ENCODE measurements at places on chromosomes 2 and 18. TPM values are rescaled to one million over a fixed set of nuclear protein-coding genes. Genes with fewer than 3 reads are reported as not detected.

DNA sequence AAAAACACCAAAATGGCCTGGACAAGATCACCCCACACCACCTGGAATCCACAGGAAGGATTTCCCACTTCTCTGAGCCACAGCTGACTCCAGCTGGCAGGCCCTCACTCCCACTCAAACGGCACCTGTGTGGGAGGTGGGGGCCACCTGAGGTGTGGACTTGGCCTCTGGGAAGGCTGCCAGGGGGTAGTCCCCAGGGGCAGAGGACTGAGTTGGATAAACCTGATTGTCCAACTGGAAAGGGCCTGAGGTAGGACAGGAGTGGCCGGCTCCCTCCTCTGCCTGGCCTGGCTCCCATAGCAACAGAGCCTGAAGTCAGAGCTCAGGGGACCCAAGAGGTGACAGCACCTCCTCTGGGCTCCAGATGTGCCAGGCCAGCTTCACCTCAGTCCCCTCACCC lies 300.2 kb downstream of the CELF4 start:
- H3K36me3 ChIP-seq = no peaks in the 10 kb centered on the region
- H3K4me1 ChIP-seq = no peaks in the 10 kb centered on the region
- H3K27ac ChIP-seq = no peak overlapping the region
- peaks cover 2% of the 10 kb centered on the region for H3K27me3 ChIP-seq

GRCh38 chr2:133175926-133176325 lies 392.3 kb downstream of the NCKAP5 start:
- no peak overlapping the region for H3K27ac ChIP-seq
- H3K36me3 ChIP-seq = no peaks in the 10 kb centered on the region
- H3K4me3 ChIP-seq = no peak overlapping the region
- no peak for DNase-seq
- no peaks in the 10 kb centered on the region for H3K27me3 ChIP-seq
- peaks cover 10% of the 10 kb centered on the region for H3K4me1 ChIP-seq

GRCh38 chr2:26196683-26197418 lies 24.0 kb downstream of the GAREM2 start:
- H3K4me3 ChIP-seq = no peak overlapping the region
- H3K27ac ChIP-seq = no peak overlapping the region
- no peak for DNase-seq
- H3K27me3 ChIP-seq = no peaks in the 10 kb centered on the region
- peaks cover 43% of the 10 kb centered on the region for H3K36me3 ChIP-seq

DNA sequence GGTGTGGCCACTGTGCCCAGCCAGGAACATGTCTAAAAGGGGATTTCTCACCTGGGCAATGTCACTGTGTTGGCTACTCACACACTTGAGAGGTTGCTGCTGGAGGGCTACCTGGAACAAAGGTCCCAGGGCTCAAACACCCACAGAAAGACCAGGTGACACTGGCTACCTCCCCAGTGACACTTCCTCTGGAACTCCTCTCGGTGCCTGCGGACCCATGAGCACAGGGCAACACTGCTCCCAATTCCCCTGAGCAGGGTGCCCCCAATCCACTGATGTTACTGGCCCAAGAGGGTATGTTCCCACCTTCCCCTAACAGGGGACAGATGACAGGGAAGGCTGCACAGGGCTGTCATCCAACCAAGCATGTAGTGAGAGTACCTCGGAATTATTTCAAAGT lies 5.8 kb downstream of the NPPC start:
- no peaks in the 10 kb centered on the region for H3K36me3 ChIP-seq
- no peak overlapping the region for H3K27ac ChIP-seq
- H3K4me1 ChIP-seq = no peaks in the 10 kb centered on the region
- H3K27me3 ChIP-seq = peaks cover 43% of the 10 kb centered on the region
- DNase-seq = no peak
- H3K4me3 ChIP-seq = no peak overlapping the region

- H3K27me3 ChIP-seq = no peaks in the 10 kb centered on the region
- DNase-seq = no peak
- no peak overlapping the region for H3K27ac ChIP-seq
Observed at GRCh38 chr2:8216397-8216796, 465.5 kb upstream of the ID2 start.

GRCh38 chr2:34729845-34730244 lies 1130.7 kb upstream of the FAM98A start:
- H3K36me3 ChIP-seq = no peaks in the 10 kb centered on the region
- no peak overlapping the region for H3K27ac ChIP-seq
- no peak overlapping the region for H3K4me3 ChIP-seq
- no peaks in the 10 kb centered on the region for H3K4me1 ChIP-seq

DNA sequence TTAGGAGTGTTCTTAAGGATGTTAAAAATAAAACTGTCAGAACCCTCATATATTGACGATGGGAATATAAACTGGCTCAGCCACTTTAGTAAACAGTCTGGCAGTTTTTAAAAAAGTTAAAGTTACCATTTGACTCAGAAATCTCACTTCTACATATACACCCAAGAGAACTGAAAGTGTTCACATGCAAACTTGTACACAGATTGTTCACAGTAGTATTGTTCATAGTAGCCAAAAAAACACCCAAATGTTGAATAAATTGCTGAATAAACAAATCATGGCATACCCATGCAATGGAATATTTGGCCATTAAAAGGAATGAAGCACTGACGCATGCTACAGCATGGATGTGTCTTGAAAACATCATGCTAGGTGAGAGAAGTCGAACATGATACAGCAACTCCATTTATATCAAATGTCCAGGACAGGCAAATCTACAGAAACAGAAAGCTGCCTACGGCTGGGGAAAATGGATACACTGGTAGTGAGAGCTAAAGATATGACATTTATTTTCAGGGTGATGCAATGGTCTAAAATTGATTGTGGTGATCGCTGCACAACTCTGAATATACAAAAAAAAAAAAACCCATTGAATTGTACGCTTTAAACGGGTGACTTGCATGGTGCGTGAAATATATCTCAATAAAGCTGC lies 10.1 kb downstream of the RPL31 start:
- no peaks in the 10 kb centered on the region for H3K27me3 ChIP-seq
- peak; percentile 11 for DNase-seq
- H3K4me1 ChIP-seq = 0 out of 2 replicates have a peak, but pooled peaks cover 2% of the 10 kb centered on the region

GRCh38 chr2:61888267-61889055 lies at the start of gene CCT4:
CCT4 (minus strand) TSS chr2:61888656; CDS start chr2:61888507, 149 bp downstream.
- H3K4me1 ChIP-seq = peaks cover 3% of the 10 kb centered on the region
- peaks cover 4% of the 10 kb centered on the region for H3K36me3 ChIP-seq
- H3K27ac ChIP-seq = peak within 1 kb of the TSS; percentile 91
- no peaks in the 10 kb centered on the region for H3K27me3 ChIP-seq

- H3K4me3 ChIP-seq = no peak overlapping the region
- H3K27ac ChIP-seq = no peak overlapping the region
- peaks cover 13% of the 10 kb centered on the region for H3K27me3 ChIP-seq
- H3K4me1 ChIP-seq = no peaks in the 10 kb centered on the region
Observed at GRCh38 chr18:31680831-31681568, 3.4 kb downstream of the B4GALT6 start.

DNA sequence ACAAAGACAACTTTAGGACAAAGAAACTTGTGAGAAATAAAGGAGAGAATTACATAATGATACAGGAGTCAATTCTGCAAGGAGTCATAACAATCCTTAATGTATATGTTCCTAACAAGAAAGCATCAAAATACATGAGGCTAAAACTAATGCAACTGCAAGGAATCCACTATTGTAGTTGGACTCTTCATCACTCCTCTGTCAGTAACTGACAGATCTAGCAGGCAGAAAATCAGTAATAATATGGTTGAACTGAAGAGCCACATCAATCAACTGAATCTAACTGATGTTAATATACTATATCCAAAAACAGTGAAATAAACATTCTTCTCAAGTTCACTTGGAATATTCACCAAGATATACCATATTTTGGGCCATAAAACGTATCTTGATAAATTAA lies 1806.4 kb upstream of the CELF4 start:
- H3K27me3 ChIP-seq = no peaks in the 10 kb centered on the region
- no peak for DNase-seq
- H3K36me3 ChIP-seq = no peaks in the 10 kb centered on the region
- no peak overlapping the region for H3K27ac ChIP-seq
- no peaks in the 10 kb centered on the region for H3K4me1 ChIP-seq
- no peak overlapping the region for H3K4me3 ChIP-seq

- H3K4me1 ChIP-seq = no peaks in the 10 kb centered on the region
- no peak overlapping the region for H3K4me3 ChIP-seq
- no peak overlapping the region for H3K27ac ChIP-seq
- DNase-seq = no peak
- peaks cover 2% of the 10 kb centered on the region for H3K27me3 ChIP-seq
Observed at GRCh38 chr2:168449419-168449818, 6.7 kb upstream of the CERS6 start.

DNA sequence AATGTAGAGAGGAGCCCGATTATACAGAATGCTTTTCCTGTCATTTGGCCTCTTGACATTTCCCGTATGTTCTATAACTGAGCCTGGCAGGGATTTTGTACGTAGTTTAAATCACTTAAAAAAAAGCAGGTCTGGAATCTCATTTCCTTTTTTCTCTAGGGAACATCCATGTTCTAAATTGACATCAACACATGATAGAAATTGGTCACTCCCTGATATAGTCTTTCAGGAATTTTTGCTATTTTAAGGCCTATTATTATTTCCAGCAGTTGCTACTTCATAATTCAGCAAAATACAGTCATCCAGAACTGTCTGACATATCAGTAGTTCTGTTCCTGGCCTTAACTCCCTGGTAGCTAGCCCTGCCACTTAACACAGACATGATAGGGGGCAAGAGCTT lies 565.7 kb upstream of the ZEB2 start:
- H3K4me3 ChIP-seq = no peak overlapping the region
- H3K27me3 ChIP-seq = no peaks in the 10 kb centered on the region
- H3K27ac ChIP-seq = no peak overlapping the region

DNA sequence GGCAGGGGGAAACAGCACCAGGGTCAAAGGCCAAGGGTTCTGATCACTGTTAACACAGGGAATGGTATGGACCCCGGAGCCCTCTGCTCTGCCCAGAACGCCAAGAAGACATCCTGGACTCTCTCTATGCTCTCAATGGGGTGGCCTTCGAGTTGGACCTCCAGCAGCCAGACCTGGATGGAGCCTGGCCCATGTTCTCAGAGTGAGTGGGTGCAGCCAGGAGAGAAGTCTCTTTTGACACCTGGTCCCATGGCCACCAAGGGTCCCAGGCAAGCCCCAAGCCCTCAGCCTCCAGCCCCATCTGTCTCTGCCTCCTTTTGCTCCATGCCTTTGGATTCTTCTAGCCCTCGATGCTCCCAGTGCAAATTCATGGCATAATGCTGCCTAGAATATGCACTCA lies 4.1 kb downstream of the RUFY4 start:
- no peaks in the 10 kb centered on the region for H3K4me1 ChIP-seq
- no peak for DNase-seq
- H3K27ac ChIP-seq = no peak overlapping the region
- no peak overlapping the region for H3K4me3 ChIP-seq
- H3K36me3 ChIP-seq = no peaks in the 10 kb centered on the region

GRCh38 chr18:63869851-63870250 lies 17.7 kb upstream of the SERPINB2 start:
- peak; percentile 45 for DNase-seq
- peak overlapping the region; percentile 42 for H3K27ac ChIP-seq

DNA sequence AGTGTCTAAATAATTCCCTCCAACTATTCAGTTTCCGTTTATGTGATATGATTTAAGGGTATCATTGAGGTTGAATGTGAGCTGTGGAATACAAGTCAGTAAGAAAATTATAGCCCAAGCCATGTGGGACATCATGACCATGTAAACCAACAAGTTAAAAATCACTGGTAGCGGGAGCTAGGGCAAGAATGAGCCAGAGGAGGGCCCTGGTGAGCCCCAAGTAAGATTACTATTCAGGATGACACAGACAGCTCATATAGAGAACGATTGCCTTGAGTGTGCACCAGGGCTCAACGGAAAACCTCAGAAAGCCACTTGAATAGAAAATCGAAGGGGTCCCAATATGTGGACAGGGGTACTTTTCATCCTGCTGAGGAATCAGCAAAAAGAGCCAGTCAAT lies 87.8 kb upstream of the RBMS1 start:
- H3K4me3 ChIP-seq = no peak overlapping the region
- H3K27ac ChIP-seq = no peak overlapping the region
- DNase-seq = no peak
- no peaks in the 10 kb centered on the region for H3K36me3 ChIP-seq
- no peaks in the 10 kb centered on the region for H3K27me3 ChIP-seq

DNA sequence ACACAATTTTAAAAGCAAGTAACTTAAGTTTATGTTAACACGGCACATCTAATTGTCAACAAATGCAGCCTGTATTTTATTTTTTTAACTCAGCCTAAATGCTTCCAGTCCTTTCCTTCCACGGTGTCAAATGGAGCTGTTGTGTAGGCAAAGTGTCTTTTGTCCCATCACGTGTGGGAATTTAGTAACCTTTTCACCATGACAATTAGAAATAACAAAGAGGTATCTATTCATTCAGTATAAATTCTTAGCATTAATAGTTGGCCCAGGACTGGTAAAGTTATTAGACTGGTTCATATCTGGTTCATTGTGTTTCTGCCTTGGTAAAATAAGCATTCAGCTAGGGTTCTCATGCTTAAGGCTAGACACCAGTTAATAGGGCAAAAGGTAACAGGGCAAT lies 47.9 kb downstream of the FRZB start:
- H3K36me3 ChIP-seq = no peaks in the 10 kb centered on the region
- H3K4me3 ChIP-seq = no peak overlapping the region
- peaks cover 8% of the 10 kb centered on the region for H3K27me3 ChIP-seq
- H3K27ac ChIP-seq = no peak overlapping the region
- DNase-seq = no peak

GRCh38 chr2:173708806-173709205 lies 256.4 kb downstream of the SP3 start:
- no peaks in the 10 kb centered on the region for H3K4me1 ChIP-seq
- DNase-seq = peak; percentile 1
- peaks cover 6% of the 10 kb centered on the region for H3K27me3 ChIP-seq
- H3K27ac ChIP-seq = no peak overlapping the region
- no peaks in the 10 kb centered on the region for H3K36me3 ChIP-seq

GRCh38 chr2:156170929-156171328 lies 161.6 kb downstream of the NR4A2 start:
- no peaks in the 10 kb centered on the region for H3K36me3 ChIP-seq
- H3K27ac ChIP-seq = no peak overlapping the region
- no peaks in the 10 kb centered on the region for H3K27me3 ChIP-seq

GRCh38 chr2:9952856-9953503 lies 1.5 kb downstream of the GRHL1 start:
- H3K4me1 ChIP-seq = peaks cover 3% of the 10 kb centered on the region
- peaks cover 14% of the 10 kb centered on the region for H3K27me3 ChIP-seq
- H3K36me3 ChIP-seq = no peaks in the 10 kb centered on the region
- DNase-seq = no peak
- H3K27ac ChIP-seq = no peak overlapping the region
- H3K4me3 ChIP-seq = no peak overlapping the region

- H3K27me3 ChIP-seq = no peaks in the 10 kb centered on the region
- DNase-seq = no peak
- no peak overlapping the region for H3K4me3 ChIP-seq
- H3K27ac ChIP-seq = no peak overlapping the region
- no peaks in the 10 kb centered on the region for H3K4me1 ChIP-seq
Observed at GRCh38 chr2:163123526-163123925, 285.0 kb upstream of the KCNH7 start.

- no peaks in the 10 kb centered on the region for H3K36me3 ChIP-seq
- H3K27ac ChIP-seq = no peak overlapping the region
- no peak overlapping the region for H3K4me3 ChIP-seq
- peak; percentile 56 for DNase-seq
Observed at GRCh38 chr18:23918395-23919032, 96.0 kb upstream of the TTC39C start.

AQP12B gene
- polyA plus RNA-seq = not detected

MAPK4 gene
- polyA plus RNA-seq = not detected

ADGRF3 gene
- polyA plus RNA-seq = 0.15 TPM

HK2 gene
- 18.7 TPM for polyA plus RNA-seq

RAB17 gene
- 0.41 TPM for polyA plus RNA-seq

Measured in IMR-90 (cell line).